ENCODE measurements at places on chromosomes 7 and 10. TPM values are rescaled to one million over a fixed set of nuclear protein-coding genes. Genes with fewer than 3 reads are reported as not detected.

Gene ADIRF
- polyA plus RNA-seq: 157 TPM

Gene CNNM1
- 0.83 TPM for polyA plus RNA-seq

Gene PTPRZ1
- 58.3 TPM for polyA plus RNA-seq

Gene ARHGEF5
- polyA plus RNA-seq: 24.2 TPM

Gene PBLD
- polyA plus RNA-seq: 0.66 TPM

Gene DYDC2
- polyA plus RNA-seq: not detected

Gene FOXP2
- 0.85 TPM for polyA plus RNA-seq

Gene TUBAL3
- polyA plus RNA-seq: 2.6 TPM

Gene TRIM56
- 3.0 TPM for polyA plus RNA-seq

Gene SFRP4
- not detected for polyA plus RNA-seq

Gene STK31
- 0.01 TPM for polyA plus RNA-seq

Gene OR2A42
- not detected for polyA plus RNA-seq

Gene VWDE
- 0.01 TPM for polyA plus RNA-seq

- no peak for DNase-seq
These were observed 34.8 kb upstream of the TNPO3 start for GRCh38 chr7:129089521-129090212.

- no peak for DNase-seq
These were observed 33.0 kb upstream of the NOBOX start for GRCh38 chr7:144436500-144436899.

- no peak for DNase-seq
These were observed 158.7 kb downstream of the LRMDA start for GRCh38 chr10:75589895-75590654.

GRCh38 chr7:71972534-71972933 is 439.6 kb downstream of the CALN1 start:
- DNase-seq: no peak

DNA sequence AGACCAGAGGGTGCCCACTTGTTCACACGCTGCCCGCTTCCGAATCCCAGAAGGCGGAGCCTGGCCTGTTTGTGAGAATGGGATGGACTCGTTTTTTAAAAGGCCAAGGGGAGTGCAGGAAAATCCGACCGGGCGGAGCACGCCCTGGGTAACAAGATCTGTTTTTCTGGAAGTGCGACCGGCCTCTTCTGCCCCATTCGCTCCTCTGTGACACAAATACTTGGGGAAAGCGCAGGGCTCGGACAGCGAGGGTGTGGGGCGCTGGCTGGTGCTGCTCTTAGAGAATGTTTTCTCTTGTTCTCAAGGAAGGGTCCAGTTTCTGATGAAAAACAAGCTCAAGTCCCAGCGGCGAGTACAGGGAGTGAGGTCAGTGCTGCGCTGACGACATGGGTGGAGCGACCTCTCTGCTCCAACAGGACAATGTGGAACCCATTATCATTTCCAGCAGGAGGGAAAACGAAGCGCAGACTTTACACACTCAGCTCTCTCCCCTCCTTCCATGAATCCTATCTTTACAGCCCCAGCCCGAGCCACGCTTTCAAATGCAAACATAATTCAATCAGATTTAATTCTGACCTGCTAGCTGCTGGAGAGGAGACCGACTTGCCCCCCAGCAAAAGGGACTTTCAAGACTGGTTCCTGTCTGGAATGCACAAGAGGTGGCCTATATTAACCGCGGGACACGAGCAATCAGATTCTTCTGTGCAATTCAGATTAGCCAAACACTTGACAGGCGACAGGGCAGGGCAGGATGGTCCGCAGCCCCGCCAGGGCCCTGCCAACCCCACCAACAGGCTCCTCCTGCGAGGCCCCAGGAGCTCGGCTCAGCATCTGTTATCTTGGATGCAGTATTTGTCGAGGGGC is 1.1 kb downstream of the RADIL start:
- no peak for DNase-seq

DNA sequence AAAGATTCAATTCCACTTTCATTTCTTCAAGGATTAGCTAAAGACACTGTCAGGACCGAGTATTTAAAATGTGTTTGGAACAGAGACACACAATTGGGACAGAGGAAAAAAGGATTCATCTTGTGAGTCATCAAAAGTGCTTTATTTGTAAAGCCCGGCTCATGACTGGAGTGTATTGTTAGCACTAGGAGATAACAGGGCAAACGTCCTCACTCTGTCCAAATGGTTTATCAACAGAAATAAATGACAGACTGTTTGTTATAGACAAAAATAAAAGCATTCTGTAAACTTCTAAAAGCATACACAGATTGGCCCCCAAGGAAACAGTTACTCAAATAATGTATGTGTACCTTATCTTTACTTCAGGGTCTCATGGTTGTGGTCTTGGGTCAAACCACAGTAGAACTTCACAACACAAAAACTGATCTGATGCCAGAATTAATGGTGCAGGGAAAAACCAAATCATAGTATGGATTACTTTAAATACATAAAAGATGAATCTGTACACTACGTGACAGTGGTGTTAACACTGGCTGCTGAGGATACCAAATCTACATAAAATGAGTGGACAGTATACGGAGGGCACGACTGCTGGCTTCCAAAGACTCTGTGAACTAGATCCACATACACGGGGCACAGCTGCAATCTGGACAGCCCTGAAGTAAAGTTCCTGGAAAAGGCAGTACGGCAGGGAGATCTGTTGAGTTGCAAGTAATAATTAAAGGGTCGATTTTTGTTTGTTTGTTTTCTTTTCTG is 179.4 kb downstream of the PIP4K2A start:
- DNase-seq: no peak

DNA sequence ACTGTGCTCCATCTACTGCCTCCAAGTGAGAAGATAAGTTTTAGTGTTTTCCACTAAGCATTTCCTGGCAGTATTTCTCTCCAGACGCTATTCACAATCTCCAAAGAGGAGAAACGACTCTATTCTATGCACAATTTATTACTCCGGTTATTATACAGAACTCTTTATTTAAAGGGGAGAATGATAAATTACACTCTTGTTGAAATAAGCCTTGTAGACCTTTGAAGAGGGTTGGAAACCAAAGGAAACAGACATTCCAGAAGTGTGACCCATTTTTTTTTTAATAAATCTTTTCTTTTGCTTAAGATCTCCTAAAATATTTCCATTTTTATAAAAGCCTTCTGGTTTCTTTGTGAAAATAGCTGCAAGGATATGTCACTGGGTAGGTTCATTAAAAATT is 76.1 kb upstream of the HDAC9 start:
- no peak for DNase-seq

GRCh38 chr10:113236998-113237397 is 287.0 kb downstream of the TCF7L2 start:
- DNase-seq: no peak

GRCh38 chr10:133124357-133125211 is 35.4 kb upstream of the KNDC1 start:
- no peak for DNase-seq

GRCh38 chr7:130084037-130084875 is 13.9 kb downstream of the KLHDC10 start:
- DNase-seq: no peak

- DNase-seq: no peak
These were observed 153.7 kb upstream of the NPVF start for GRCh38 chr7:25381818-25382589.

DNA sequence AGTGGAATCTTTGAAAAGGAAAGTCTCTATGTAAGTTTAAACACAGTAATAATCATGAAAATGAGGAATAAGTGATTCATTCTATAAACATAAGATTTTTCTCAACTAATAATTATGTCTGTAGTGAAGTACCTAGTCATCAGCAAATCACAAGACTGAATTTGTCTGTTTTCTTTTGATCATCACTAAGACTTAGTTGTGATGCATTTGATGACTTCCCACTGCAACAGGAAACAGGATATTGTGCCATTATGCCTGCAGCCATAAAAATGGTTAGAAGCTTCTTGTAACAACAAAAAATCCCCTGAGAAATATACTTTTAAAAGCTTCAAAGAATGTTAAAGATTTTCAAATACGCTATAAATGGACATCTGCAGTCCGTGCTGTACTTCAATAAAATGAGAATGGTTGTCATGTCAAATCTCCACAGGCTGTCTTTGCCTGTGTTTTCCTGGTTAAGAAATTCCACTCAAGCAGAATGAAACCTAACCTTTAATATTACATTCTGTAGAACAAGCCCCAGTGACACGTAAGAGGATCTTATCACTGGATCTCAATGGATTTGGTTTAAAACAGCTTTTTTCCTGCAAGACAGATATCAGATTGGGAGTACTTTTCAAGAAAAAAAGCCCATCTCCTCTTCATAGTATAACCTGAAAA is 1262.3 kb upstream of the PHF14 start:
- DNase-seq: no peak

DNA sequence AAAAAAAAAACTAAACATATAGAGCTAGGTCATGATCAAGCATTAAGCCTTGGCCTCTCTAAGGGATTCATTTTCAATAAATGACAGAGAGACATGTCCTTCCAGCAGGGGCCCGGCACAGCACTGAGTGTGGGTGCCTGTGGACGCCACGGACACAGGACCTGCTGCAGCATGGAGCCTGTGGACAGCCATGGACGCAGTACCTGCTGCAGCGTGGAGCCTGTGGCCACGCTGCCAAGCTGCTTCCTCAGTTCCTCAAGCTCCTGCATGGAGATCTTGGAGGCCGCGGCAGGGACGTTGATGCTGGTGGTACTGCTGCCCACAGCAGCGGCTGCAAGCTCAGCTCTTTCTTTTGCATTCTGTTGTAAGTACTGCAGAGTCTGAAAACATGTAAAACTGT is 9.4 kb downstream of the TUBGCP2 start:
- DNase-seq: no peak

- DNase-seq: peak; percentile 2
These were observed 85.2 kb upstream of the SEMA3C start for GRCh38 chr7:81004098-81004497.

- no peak for DNase-seq
These were observed 8.7 kb downstream of the NCAPG2 start for GRCh38 chr7:158695726-158696452.

DNA sequence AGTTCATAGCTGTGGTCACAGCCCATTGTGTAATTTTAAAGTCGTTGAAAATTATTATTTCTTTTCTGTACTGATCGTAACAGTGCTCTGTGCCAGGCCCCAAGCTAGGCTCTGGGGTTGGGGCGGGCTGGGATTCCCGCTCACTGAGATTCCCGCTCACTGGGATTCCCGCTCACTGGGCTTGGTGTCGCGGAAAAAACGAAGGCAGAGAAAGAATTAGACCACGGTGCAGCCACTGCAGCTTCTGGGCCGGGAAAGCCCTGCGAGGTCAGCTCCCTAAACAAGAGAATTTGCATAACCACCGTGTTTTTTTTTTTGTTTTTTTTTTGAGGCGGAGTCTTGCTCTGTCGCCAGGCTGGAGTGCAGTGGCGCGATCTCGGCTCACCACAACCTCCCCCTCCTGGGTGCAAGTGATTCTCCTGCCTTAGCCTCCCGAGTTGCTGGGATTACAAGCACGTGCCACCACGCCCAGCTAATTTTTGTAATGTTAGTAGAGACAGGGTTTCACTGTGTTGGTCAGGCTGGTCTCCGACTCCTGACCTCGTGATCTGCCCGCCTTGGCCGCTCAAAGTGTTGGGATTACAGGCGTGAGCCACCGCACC is 31.2 kb downstream of the FOXK1 start:
- no peak for DNase-seq

- no peak for DNase-seq
These were observed 373.3 kb downstream of the IPMK start for GRCh38 chr10:57894361-57894760.

DNA sequence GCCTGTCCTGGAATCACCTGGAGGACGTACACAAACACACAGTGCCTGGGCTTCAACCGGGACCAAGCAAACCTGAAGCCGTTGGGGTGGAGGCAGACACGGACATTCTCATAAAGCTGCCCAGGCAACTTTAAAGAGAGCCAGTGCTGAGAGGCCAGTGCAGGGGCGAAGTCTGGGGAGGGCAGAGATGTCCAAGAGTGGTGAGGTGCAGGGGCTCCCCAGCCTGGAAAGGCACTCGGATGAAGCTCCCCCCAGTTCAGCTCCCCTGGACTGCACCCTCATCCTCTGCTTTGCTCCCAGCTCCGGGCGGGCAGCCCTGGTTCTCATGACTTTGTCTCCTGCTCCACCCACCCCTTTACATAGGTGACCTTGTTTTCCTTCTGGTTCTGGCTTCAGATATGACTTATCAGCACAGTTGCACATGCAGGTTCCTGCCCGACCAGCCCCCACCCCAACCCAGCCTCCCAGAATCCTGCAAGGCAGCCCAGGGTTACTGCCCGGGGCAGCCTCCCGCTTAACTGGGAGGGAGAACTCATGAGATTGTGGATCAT is 60.8 kb upstream of the EEPD1 start:
- no peak for DNase-seq

GRCh38 chr7:70787771-70788170 is 344.2 kb upstream of the GALNT17 start:
- no peak for DNase-seq

- no peak for DNase-seq
These were observed 49.3 kb downstream of the GPR141 start for GRCh38 chr7:37732888-37733287.

GRCh38 chr7:45663965-45664633 is 89.9 kb downstream of the ADCY1 start:
- no peak for DNase-seq

Data from keratinocyte (primary cell).